NCI-H526 (cell line): ENCODE measurements at places on chromosomes 16 and 17.
A peak's percentile ranks its signal among the peaks of the same experiment; 100 is the strongest.

GRCh38 chr17:79795795-79796443 lies 958 bp downstream of the CBX8 start:
- DNase-seq: no peak

DNA sequence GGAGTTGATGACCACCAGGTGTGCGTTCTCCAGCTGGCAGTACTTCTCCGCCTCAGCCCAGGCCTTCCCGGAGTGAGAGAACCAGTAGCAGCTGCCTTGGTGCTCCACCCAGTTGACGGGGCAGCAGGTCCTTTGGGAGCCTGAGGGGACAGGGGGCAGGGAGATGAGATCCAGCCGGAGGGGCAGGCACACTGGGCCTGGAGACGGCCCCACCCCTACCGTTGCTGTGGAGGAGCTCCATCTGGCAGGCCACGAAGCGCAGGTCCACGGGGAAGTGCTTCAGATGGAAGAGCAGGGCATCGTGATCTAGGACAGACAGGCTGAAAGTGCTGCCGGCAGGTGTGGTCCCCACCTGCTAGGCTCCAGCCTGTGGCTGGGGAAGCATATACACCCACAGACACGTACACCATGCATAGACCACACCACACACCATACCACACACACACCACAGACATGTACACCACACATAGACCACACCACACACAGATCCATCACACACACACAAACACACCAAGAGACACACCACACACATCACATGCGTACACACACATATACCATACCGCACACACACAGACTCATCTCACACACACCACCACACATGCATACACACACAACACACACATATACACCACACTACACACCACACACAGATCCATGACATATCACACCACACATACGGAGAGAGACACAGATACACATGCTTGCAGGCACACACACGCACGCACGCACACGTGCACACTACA lies 7.4 kb downstream of the ASGR2 start:
- DNase-seq: peak; percentile 52

DNA sequence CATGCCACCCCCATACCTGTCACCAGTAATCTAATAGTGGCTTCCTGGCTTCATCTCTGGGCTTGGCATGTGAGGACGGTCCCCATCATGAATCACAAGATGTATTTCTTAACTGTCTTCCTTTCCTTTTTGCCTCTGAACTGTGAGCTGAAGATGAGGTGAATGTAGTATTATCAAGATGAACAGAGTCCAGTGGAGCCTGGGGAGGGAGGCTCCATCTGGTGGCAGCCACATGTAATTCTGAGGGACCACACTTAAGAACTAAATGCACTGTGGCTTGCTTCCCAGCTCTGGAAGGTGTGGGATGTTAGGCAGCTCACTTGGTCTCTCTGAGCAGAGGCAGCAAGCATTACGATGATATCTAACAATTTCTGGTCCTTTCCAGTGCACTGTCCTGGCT lies 354.9 kb upstream of the ASIC2 start:
- no peak for DNase-seq

GRCh38 chr17:5355421-5356129 lies 63.9 kb downstream of the NUP88 start:
- peak; percentile 30 for DNase-seq

DNA sequence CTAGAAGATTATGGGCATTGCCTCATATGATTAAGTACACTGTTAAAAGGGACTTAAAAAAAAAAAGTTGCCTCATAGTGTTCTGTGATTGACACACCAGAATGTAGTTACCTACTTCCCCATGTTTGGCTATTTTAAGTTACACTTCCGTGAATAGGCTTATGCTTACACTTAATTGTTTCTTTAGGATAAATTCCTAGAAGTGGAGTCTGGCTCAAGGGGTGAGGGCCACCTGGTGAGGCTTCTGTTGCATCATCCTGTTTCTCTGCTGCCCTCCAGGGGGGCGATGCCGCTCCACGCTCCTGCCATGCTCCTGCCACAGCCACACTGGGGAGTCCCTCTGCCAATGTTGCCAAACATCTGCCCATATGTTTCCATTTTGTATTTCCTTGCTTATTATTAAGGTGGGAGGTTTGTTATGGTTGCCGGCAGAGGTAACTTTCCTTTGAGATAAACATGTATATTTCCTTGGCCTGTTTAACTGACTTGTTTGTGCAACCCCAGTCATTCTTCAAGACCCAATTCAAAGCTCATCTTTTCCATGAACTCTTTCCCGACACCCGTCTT lies 73.1 kb downstream of the KSR1 start:
- no peak for DNase-seq

- DNase-seq: no peak
These were observed 230.5 kb downstream of the SEC14L1 start for GRCh38 chr17:77371117-77371887.

DNA sequence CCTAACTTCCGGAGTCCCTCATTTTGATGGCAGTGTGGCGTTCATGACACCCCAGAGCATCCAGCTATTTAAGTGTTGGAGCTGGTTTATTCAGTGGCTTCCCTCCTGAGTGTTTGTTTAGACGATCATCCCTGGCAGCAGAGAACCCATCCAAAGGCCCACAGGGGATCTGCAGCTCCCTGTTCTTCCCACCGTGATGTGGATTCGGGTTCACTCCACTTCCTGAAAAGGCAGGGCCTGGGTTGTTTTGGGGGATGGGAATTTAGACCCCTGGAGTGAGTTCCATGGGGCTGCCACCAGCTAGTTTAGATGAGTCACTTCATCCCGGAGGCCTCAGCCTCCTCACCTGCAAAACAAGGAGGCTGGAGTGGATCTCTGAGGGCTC lies 2.3 kb downstream of the KSR1 start:
- no peak for DNase-seq

DNA sequence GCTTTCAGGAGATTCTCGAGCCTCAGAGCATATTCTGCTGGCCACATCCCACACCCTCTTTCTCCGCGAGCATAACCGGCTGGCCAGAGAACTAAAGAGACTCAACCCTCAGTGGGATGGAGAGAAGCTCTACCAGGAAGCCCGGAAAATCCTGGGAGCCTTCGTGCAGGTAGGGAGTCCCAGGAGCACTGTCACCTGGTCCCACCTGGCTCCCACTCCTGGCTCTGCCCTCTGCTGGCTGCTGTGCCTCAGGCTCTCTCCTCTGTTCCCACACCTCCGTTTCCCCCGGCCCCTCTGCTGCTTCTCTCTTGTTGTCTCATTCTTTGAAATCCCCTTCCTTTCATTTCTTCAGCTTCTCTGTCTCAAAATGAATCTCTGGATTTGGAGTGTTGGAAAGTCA lies 16.4 kb downstream of the LPO start:
- DNase-seq: peak; percentile 60

DNA sequence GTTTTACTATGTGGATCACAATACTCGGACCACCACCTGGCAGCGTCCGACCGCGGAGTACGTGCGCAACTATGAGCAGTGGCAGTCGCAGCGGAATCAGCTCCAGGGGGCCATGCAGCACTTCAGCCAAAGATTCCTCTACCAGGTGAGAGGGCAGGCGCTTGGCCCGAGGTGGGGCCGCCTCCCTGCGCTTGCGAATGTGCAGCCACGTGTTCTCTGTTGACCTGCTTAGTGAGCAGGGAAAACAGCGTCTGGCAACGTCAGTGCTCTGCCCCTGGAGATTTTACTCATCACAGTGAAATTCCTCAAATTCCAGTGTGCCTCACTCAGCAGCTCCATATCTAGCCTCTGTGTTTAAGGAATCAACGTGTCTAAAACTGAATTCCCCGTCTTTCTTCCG lies 33.4 kb upstream of the CLEC18A start:
- DNase-seq: no peak

DNA sequence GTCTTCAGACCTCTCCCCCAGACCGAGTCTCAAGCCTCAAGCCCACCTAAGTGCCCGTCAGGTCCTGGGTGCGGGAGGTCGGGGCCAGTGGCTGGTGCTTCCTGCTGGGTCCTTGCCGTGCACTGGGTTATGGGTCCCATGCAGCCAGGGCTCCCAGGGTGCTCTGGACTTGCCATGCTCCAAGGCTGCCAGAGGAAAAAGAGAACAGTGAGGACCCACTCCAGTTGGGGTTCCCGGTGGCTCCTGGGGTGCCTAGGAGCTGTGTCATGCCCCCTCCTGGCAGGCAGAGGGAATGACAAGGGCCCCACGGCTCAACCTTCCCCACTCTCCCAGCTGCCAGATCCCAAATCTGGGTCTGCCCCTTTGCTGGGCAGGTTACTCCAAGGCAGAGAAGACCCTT lies 3.8 kb downstream of the SNX20 start:
- no peak for DNase-seq

DNA sequence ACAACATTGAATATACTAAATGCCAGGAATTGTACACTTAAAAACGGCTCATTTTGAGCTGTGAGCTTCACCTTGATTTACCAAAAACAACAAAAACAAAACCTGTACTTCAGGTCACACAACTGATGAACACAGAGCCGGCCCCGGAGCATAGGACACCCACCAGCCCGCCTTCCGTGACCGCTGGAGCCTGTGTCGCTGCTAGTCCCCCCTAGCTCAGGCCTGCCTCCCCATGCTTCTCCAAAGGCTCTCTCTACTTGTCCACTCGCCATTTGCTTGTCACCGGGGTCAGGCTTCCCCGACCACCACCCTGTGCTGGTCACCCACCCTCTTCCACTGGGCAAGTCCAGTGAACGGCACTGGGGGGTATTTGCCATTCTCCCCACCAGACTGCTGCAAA lies 113.8 kb upstream of the TNRC6C start:
- no peak for DNase-seq

- no peak for DNase-seq
These were observed 129.1 kb upstream of the LHX1 start for GRCh38 chr17:36808180-36808661.
